ENCODE measurements at places on chromosomes 13 and 19. TPM values are rescaled to one million over a fixed set of nuclear protein-coding genes. Genes with fewer than 3 reads are reported as not detected.

Gene PLPPR3
- total RNA-seq, result not detected

DNA sequence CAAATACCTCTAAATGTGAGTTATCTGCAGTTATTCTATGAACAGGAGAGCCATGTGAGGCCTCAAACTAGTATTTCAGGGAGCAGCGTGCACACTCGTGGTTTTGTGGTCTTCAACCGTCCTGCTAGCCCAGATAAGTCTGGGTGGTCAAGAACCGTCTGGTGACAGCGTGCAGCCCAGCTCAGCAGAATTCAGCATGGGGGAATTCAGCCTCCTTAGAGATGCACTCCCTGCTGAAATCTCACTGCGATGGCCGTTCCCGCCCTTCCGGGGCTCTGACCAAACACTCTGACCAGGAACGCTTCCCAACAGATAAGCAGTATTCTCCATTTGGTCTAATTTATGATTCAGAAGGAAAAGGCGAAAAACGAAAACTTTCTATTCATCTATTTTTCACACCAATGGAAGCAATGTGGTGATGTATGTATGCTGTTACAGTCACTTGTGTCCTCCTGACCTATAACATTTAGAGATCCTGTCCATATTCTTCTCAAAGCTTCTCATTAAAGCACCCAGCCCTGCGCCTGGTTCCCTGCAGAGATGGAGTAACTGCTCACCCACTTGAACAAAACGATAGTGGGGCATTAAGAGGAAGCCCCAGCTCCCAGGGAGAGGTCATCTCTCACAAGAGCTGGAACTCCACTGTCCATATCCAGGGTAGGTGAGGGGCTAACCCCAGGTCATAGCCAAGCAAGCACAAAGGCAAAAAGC, 2.9 kb downstream of the ANKRD27 start:
- DNase-seq, result no peak

Gene IZUMO2
- total RNA-seq, result not detected

- DNase-seq, result no peak
Measured at GRCh38 chr13:46100191-46100815, 4.5 kb downstream of the CPB2 start.

Gene NOTCH3
- 125 TPM for total RNA-seq

Gene ATP4B
- total RNA-seq, result not detected

Gene CCDC61
- total RNA-seq, result 28.8 TPM

DNA sequence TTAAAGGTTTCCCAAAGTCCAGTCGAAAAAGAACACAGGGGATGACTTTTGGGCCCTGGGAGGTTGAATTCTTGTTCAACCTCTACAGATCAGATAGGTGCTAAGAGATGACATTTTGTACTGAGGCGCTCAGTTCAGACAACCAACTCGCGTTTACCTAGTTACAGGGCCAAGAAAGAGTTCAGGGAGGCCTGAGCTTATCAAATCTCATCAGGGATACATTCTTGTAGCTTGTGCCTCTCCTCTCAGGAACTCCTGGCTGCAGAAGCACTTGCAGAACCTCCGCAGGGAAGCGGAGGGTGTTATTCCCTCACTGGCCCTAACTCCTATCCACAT, 825 bp downstream of the ZNF776 start:
- DNase-seq, result no peak

Gene WTIP
- 14.9 TPM for total RNA-seq

Gene C13orf46
- total RNA-seq, result 7.5 TPM

GRCh38 chr13:27665333-27665732, 43.6 kb downstream of the POLR1D start:
- DNase-seq, result no peak

GRCh38 chr19:6500837-6501739, 1.0 kb downstream of the TUBB4A start:
- DNase-seq, result no peak

Gene MATK
- 1.9 TPM for total RNA-seq

Gene CYP2F1
- total RNA-seq, result not detected

GRCh38 chr19:1482361-1483130, 3.5 kb upstream of the C19orf25 start:
- DNase-seq, result no peak

GRCh38 chr13:102586615-102587014, 10.2 kb upstream of the TPP2 start:
- DNase-seq, result no peak

DNA sequence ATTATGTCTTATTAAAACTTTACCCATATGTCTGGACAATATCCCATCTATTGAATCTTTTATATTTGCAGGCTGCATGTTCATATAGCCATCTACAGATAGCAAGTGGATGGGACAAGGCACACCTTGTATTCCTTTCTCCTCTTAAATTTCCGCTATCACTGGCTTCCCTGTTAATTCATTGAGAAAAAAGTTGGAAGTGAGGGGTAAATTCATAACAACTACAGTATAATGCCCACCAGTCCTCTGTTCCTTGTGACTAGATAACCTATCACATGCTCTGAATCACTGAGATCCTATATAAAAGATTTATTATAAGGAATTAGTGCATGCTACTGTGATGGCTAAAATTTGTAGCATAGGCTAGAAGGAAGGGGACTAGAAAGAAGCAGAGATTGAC, 1005.8 kb upstream of the ATXN8OS start:
- DNase-seq, result no peak

Gene ERICH6B
- not detected for total RNA-seq

- DNase-seq, result no peak
Measured at GRCh38 chr13:113057084-113057483, 48.5 kb upstream of the F7 start.

- no peak for DNase-seq
Measured at GRCh38 chr19:1051791-1052190, 11.9 kb downstream of the ABCA7 start.

- no peak for DNase-seq
Measured at GRCh38 chr13:32032759-32033158, 1.2 kb downstream of the FRY start.

GRCh38 chr19:33484226-33484774, 37.3 kb downstream of the PEPD start:
- DNase-seq, result no peak

GRCh38 chr19:17719730-17720400, 585 bp downstream of the MAP1S start:
- no peak for DNase-seq

DNA sequence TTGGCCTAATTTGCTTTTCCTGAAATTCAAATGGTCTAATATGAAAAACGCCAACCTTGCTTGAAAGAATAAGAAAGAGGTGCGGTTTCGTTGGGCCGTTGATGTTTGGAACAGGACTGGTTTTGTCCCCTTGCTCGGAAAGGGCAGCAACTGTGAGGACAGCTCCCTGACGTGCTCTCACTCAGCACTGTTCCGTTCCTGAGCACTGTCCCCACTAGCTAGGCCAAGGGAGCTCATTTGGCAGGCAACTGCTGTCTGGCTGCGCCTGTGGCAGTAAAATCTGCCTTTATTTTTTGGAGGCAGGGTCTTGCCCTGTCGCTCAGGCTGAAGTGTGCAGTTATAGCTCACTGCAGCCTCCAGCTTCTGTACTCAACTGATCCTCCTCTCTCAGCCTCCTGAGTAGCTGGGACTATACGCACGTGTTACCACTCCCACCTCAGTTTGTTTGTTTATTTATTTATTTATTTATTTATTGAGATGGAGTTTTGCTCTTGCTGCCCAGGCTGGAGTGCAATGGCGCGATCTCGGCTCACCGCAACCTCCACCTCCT, 4.5 kb downstream of the LDLR start:
- no peak for DNase-seq

DNA sequence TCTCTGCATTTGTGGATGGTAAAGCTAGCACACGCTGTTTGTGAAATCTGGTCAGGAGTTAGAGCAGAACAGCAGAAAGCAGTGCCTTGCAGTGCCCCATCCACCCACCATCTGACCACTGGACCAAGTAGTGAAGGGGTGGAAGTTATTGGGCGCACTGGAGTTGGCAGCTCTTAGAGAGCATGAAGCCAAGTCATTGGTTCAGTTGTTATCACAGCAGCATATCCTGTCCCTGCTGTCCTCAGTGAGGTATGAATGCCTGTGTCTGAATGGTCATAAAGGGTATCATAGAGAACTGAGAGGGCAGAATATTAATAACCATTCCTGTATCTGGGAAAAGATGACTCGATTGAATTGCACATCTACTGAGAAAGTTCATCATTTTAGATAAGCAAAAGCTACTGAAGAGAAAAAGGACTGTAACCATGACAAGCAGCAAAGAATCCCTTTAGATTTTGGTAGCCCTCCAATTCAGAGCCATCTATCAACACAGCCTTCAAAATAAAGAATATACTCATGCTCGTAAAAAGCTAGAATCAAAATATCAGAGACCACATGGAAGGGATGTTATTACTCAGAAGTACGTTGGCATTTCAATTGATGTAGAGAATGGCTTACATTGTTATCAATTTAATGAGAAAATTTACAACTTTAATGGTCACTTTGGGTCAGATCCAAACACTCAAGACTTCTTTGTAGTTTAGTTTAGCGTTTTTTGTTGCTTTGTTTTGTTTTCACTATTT, 919.0 kb downstream of the EFNB2 start:
- DNase-seq, result no peak

DNA sequence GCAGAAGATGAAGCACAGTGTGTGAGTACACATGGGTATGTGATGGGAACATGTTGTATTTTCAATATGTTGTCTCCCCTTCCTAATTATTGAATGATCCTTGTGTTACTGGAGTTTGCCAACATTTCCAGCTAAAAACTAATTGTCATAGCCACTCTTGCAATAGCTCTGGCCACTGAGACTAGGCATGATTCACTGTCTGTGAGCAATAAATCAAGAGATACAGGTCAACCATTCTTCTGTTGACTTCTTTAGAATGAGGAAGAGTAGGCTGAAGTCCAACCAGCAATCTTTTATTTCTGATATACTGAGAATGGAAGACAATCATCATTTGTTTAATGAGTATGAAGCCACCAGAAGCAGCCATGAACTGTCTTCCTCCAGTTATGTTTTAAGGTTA, 413.9 kb downstream of the SLITRK5 start:
- no peak for DNase-seq

Gene NR1H2
- total RNA-seq, result 64.5 TPM

Gene KLHL1
- total RNA-seq, result not detected

DNA sequence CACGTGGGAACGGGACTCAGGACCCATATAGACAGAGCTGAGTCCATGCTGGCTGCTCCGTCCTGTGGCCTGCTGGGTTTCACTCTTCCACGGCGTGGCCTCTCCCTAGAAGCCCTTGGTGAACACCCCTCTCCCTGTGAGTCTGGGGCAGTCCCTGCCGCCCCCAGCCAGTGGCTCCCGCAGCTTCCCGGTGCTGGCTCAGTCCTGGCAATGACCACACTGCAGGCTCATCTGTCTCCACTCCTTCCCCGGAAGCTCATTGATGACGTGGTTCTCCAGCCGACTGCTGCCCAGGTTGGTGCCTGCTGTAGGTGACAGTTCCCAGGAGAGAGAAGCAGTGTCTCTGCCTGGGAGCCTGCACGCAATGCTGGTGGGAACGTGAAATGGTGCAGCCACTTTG, 2.1 kb upstream of the TEX29 start:
- DNase-seq, result peak; percentile 35

DNA sequence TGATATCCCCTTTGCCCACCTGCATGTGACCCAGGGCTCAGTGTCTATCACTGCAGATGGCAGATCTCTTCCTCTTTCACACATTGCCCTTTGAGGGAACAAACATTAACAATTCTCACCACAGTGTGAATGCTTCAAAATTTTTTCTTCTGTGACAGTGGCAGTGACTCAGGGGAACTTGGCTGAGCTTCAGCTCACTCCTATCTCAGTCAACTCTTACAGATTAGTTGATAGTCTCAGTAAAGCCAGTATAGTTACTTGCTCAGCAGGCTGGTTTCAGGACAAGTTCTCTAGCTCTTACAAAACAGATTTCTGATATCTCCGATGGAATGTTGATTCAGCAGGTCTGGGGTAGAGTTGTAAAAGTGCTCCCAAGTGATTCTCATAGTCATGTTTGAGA, 166.9 kb downstream of the DLEU7 start:
- peak; percentile 54 for DNase-seq

DNA sequence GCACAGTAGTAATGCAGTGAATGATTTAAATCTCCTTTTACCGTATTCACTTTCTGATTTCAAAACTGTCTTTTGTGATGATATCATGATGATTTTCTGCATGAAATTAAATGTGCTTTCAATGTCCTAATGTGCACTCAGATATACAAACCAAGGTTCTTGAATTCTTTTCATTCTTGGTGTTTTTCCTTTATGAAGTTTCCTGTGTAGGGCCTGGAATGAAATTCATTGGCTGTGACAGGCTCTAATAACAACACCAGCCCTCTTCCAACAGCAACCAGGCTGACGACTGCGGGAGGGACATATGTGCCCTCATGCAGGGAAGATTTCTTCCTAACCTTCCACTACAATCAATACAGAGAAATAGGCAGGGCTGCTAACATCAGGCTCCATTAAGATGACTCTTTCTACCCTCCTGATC, 1052.0 kb downstream of the DIAPH3 start:
- no peak for DNase-seq

- DNase-seq, result peak; percentile 77
Measured at GRCh38 chr13:20924758-20925394, 22.3 kb upstream of the XPO4 start.

- no peak for DNase-seq
Measured at GRCh38 chr19:3608750-3609322, 2.2 kb upstream of the TBXA2R start.

Gene OR10H5
- not detected for total RNA-seq

DNA sequence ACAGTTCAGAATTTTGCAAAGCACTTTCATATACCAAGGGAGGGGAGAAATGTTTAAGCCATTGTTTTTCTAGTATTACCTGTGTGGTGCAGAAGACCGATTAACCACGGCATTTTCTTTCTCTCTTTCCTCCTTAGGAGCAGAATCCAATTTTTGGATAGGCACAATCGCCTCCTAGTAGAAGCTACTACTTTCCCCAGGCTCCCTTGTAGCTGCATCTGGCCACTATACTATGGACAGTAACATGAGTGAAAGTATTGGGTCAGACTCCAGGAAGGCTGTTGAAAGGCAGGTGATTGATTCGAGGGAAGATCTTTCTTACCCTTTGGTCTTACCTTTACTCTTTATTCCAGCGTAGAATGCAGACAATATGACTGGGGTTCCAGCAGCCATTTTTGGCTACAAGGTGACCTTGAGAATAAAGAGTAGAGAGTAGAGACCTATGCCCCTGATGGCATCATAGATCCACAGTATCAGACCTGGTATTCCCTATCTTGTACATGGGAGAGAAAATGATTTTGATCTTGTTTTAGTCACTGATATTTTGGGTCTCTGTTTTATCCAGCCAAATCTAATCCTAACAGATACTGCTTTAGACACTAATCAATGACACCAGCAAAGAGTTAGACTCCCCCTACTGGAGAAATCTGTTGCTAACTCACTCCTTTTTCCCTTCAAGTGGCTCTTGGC, 77.0 kb downstream of the LRRC63 start:
- no peak for DNase-seq

- no peak for DNase-seq
Measured at GRCh38 chr19:33486936-33487811, 34.4 kb downstream of the PEPD start.

DNA sequence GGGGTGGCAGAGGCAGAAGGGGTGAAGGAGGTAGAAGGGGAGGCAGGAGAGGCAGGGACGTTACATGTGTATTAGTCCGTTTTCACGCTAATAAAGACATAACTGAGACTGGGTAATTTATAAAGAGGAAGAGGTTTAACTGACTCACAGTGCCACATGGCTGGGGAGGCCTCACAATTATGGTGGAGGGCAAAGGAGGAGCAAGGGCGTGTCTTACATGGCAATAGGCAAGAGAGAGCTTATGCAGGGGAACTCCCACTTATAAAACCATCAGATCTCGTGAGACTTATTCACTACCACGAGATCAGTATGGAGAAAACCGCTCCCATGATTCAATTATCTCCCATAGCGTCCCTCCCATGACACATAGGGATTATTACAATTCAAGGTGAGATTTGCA, 19.0 kb upstream of the ACOD1 start:
- DNase-seq, result no peak

Gene KLK5
- not detected for total RNA-seq

Gene NCR1
- not detected for total RNA-seq

Gene CEACAM8
- not detected for total RNA-seq

Data from ureter (tissue), 1 donor.